ENCODE measurements at places on chromosomes 7 and 10. TPM values are rescaled to one million over a fixed set of nuclear protein-coding genes. Genes with fewer than 3 reads are reported as not detected.

GRCh38 chr10:88819290-88819689, 16.8 kb downstream of the LIPM start:
- H3K27me3 ChIP-seq: peaks cover 4% of the 10 kb centered on the region
- H3K27ac ChIP-seq: no peak overlapping the region
- no peaks in the 10 kb centered on the region for H3K4me1 ChIP-seq
- no peak for DNase-seq
- no peak overlapping the region for H3K4me3 ChIP-seq
- H3K36me3 ChIP-seq: no peaks in the 10 kb centered on the region

DNA sequence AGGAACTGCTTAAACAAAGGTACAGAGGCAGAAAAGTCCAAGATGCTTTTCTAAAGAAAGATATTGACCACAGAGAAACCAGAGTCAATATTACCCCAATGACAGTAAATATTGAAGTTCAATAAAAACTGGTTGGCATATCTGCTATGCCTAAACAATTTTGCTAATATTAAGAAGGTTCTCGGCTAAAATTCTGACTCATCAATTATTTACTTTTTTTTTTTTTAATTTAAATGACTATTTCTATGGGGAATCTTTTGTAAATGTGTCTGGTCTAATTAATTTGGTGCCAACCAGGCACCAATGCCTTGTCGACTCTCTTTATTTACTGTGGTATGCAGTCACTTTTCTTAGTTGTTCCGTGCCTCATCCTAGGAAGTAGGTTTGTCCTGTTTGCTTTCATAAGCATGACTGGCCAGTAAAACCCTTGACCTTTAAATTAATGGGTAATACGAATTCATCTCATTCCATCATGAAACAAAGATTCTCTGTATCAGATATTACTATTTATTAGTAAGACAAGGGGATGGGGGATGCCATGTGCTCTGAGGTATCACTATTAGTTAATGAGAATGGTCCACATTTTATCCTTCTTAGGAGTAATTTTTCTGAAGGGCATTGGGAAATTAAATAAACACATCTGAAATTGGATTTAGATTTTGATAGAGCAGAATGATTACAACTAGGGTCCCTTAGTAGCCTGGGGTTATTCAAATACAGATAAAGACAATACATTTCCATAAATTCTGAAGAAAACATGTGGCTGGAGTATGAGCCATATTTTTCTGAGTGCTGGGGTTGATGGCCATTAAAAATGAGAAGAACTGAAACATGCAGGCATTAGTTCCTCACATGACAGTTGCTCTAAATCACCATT, 154.4 kb downstream of the VTI1A start:
- no peak for DNase-seq
- no peak overlapping the region for H3K27ac ChIP-seq
- no peak overlapping the region for H3K4me3 ChIP-seq
- no peaks in the 10 kb centered on the region for H3K27me3 ChIP-seq

DNA sequence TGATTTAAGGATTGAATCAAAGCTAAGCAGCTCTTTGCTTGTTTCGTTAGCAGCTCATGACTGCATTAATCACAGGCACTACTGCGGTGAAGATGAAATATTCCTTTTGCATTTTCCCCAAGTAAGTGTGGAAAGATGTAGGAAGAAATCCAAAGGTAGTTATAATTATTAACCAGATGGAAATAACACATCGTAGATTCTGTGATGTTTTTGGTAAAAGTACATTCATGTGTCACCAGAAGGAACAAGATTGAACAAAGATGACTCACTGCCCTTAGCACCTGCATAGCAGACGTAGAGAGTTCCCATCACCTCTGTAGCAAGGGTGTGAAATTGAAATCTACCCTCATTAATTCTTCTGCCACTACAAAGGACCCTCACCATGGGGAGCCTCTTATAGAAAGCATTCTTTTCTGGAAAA, 37.1 kb downstream of the SMURF1 start:
- no peak for DNase-seq
- peaks cover 3% of the 10 kb centered on the region for H3K36me3 ChIP-seq
- no peak overlapping the region for H3K4me3 ChIP-seq
- no peak overlapping the region for H3K27ac ChIP-seq

DNA sequence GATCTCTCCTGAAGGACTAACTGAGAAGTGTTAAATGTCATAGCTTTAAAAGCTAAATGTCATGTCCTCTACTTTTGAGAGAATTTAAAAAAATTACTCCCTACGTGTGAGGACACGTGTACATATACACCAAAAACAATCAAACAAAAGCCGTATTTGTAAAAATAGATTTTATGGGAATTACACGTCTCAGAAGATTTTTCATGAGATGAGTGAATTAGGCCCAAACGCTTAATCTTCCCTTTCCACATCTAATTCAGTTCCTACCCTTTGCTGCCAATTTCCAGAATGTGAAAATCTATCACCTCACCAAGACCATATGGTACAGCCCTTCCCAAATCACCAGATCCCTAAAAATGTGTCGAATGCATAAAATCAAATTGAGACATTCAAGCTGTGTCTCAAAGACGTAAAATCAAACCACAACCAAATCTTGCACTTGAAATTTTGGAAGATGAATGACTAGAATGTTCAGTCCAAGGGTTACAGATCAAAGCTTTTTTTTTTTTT, 1.0 kb upstream of the CTTNBP2 start:
- no peaks in the 10 kb centered on the region for H3K36me3 ChIP-seq
- H3K4me1 ChIP-seq: peaks cover 18% of the 10 kb centered on the region
- H3K4me3 ChIP-seq: peak overlapping the region; percentile 57
- H3K27ac ChIP-seq: no peak overlapping the region
- H3K27me3 ChIP-seq: peaks cover 43% of the 10 kb centered on the region

GRCh38 chr10:72171175-72171630, 44.6 kb upstream of the ANAPC16 start:
- no peak for DNase-seq
- H3K27me3 ChIP-seq: no peaks in the 10 kb centered on the region
- no peak overlapping the region for H3K27ac ChIP-seq

DNA sequence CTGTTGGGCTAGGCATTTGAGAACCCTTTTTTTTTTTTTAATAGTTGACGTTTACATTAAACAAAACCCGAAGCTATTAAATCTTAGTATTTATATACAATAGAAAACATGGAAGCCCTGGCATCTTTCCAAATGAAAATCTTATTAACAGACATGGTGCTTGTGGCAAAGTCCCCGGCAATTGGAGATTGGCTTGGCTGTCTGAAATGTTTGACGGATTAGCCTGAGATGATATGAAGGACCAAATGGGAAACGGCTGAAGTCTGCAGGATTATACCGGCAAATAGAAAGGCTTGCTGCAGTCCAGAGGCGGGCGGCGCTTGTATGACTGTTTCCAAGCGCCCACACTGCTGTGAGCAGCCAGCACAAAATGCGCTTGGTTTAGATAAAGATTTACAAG, 105.6 kb downstream of the BUB3 start:
- H3K36me3 ChIP-seq: no peaks in the 10 kb centered on the region
- peaks cover 1% of the 10 kb centered on the region for H3K27me3 ChIP-seq
- no peaks in the 10 kb centered on the region for H3K4me1 ChIP-seq

DNA sequence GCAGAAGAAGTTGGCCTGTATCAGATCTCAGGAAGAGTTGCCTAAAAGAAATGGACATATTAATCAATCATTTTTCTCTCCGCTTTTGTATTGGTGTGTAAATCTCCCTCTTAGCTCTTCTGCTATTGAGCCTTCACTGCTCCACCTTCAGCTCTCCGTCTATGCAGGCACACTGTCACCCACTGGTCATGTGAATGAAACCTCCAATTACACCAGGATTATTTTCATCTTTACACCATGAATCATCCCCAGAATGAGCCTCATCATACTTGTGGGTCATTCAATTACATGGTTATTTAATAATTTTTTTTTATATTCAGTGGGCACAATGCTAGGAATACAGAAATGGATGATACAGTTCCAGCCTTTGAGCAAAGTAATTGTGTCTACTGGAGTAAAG, 92.6 kb downstream of the LRRC4 start:
- H3K27me3 ChIP-seq: no peaks in the 10 kb centered on the region
- no peak overlapping the region for H3K4me3 ChIP-seq
- DNase-seq: no peak
- H3K36me3 ChIP-seq: peaks cover 39% of the 10 kb centered on the region
- peaks cover 52% of the 10 kb centered on the region for H3K4me1 ChIP-seq

- no peak for DNase-seq
- no peak overlapping the region for H3K4me3 ChIP-seq
- no peak overlapping the region for H3K27ac ChIP-seq
- no peaks in the 10 kb centered on the region for H3K27me3 ChIP-seq
Observed at GRCh38 chr7:36875794-36876193, 151.5 kb upstream of the AOAH start.

GRCh38 chr10:128305601-128306345, 179.6 kb upstream of the MKI67 start:
- H3K27me3 ChIP-seq: no peaks in the 10 kb centered on the region
- no peak overlapping the region for H3K27ac ChIP-seq
- H3K4me3 ChIP-seq: no peak overlapping the region
- no peaks in the 10 kb centered on the region for H3K4me1 ChIP-seq
- DNase-seq: no peak

The ANK3 gene
- total RNA-seq: 4.0 TPM

The TSPAN33 gene
- 332 TPM for total RNA-seq

The TMEM168 gene
- total RNA-seq: 22.1 TPM

The CASP7 gene
- 25.9 TPM for total RNA-seq

The ANKRD30A gene
- not detected for total RNA-seq

The CLEC2L gene
- not detected for total RNA-seq

The EBLN1 gene
- total RNA-seq: not detected
